ENCODE measurements at places on chromosomes 6 and 20. TPM values are rescaled to one million over a fixed set of nuclear protein-coding genes. Genes with fewer than 3 reads are reported as not detected.

Gene RPS21
- total RNA-seq = 1,737 TPM

Gene SLC2A10
- total RNA-seq = 30.2 TPM

Gene EPB41L1
- 2.7 TPM for total RNA-seq

Gene TBX18
- 1.3 TPM for total RNA-seq

Gene KCNG1
- total RNA-seq = 91.1 TPM

Gene TRIM10
- total RNA-seq = not detected

Gene CLDN20
- not detected for total RNA-seq

Gene LY6G6D
- total RNA-seq = not detected

Gene LSM14B
- total RNA-seq = 85.8 TPM

Gene COL21A1
- 18.6 TPM for total RNA-seq

Gene TAGAP
- under 0.01 TPM for total RNA-seq
